ENCODE measurements at places on chromosomes 3 and 15.
A peak's percentile ranks its signal among the peaks of the same experiment; 100 is the strongest.

- no peak for DNase-seq
Observed at GRCh38 chr3:15756505-15756904, 41.3 kb downstream of the ANKRD28 start.

GRCh38 chr3:139465636-139466035 is 10.7 kb downstream of the RBP2 start:
- DNase-seq = no peak

DNA sequence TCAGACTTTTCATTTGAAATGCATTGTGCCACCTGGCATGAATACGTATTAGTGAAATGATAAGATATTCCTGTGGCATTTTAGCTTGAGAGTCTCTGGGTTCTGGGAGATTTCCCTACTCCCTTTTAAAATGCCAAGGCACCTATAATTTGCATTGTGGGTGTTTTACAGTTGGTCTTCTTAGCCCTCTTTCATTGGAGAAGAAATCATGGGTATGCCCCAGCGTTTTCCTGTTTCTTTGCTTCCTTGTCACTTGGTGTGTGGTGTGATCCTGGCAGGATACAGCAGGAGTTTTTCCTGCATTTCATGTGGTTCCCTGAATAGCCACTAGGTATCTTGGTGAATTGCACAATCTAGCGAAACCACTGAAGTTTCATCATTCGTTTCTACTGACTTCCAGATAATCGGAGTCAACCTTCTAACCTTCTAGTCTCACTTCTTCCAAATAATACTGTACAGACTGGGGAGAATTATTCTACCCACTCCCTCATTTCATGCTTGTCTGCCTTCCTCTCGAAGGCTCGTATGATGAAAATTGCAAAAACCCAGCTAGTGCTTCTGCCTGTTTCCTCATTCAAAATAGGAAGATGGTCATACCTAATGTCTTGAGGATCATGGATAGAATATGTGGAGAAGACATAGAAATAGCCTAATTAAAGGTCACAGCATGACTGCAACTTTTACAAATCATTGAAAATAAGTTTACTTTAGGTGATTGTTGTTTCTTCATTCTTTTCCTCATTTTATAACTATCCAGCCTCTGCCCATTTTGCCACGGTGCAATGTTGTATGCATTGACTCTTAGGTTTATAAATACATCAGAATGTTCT is 2.6 kb downstream of the BHLHE40 start:
- DNase-seq = peak; percentile 76

DNA sequence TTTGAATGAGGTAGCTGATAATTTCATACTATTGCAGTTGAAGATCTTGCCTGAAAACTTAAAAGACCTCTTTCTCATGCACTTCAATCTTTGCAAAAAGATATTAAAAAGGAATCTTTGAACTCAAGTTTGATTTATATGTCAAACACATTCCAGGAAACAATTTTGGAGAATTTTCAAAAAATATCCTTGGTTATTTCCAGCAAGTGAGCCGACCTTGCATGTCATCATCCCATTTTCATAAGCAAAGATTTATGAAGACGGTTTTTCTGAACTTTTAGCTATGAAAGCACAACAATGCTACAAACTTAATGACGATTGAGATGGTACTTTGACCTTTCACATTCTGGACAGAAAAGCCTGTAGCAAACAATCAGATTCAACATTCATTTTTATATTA is 95.6 kb downstream of the RFX7 start:
- DNase-seq = no peak

DNA sequence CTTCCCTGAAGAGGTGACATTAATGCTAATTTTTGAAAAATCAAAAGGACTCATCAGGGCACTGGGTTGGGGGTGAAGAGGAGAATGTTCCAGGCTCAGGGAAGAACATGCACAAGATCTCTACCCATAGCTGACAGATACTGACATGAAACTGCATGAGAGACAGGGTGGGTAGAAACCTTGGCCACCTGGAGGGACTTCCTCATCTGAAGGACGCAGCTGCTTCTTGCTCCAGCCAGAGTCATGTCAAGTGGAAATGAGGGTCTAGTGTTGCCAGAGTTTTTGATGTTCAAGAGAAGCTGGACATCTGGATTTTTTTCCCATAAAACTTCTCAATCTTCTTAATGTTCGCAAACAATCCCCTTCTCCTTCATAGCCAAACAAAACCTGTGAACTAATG is 29.7 kb downstream of the AMOTL2 start:
- DNase-seq = no peak

- DNase-seq = no peak
Observed at GRCh38 chr3:162540421-162540820, 1043.8 kb downstream of the OTOL1 start.

- DNase-seq = no peak
Observed at GRCh38 chr15:28880680-28881079, 5.1 kb upstream of the APBA2 start.

GRCh38 chr3:74443102-74443501 is 171.4 kb downstream of the CNTN3 start:
- no peak for DNase-seq

All from ACHN (cell line).